ENCODE measurements at places on chromosomes 6 and 20.
A peak's percentile ranks its signal among the peaks of the same experiment; 100 is the strongest.

DNA sequence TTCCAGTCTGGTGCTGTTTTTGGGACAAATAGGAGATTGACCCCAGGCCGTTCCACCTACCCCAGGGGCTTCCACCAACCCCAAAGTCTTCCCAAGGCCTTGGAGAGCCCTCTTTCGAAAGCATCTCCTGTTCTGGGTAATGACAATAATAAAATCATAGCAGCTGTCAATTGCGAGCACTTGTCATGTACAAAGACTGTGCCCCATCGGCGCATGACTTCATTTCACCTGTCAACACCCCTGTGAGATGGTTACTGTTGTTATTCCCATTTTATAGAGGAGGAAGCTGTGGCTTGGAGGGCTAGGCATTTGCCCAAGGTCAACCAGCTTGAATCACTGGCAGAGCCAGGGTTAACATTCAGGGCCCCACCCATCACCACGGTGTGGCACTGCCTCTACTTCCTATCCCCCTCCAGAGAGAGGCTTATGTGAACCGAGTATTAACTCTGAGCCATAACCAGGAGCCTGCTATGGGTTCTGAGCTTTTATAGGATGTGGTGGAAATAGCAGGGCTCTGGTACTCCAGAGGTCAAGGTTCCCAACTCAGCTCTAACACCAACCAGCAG lies 51.2 kb downstream of the HNF4A start:
- DNase-seq: no peak

GRCh38 chr6:109055771-109056235 lies 38.8 kb downstream of the SESN1 start:
- no peak for DNase-seq

DNA sequence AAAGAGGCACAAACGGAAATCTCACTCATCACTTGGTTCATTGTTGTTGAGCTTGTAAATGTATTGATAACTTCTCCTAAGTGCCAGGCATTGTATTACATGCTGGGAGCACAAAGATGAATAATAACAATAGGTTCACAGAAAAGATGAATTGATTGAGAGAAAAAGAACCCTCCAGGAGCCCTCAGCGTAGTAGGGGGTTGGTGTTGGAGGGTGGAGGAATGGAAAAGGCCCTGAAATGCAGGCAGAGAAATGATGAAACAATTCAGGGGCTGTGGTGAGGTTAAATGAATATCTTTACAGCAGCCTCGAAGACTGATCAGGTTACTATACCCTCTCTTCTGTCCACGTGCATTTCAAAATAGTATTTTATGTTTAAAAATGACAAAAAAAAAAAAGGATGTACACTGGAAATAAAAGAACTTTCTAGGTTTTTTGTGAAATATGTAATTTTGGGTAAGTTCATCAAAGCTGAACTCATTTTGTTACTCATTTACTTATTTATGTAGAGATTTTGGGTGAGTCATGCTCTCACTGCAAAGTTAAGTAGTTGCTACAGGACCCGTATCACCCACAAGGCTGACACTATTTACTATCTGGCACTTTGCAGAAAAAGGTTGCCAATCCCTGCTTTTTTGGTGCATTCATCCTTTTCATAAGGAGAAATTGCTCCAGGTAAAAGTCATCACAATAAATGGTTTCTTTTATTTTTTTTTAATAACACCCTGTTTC lies 277.3 kb downstream of the ZNF217 start:
- DNase-seq: no peak

GRCh38 chr20:6765469-6766058 lies 1.9 kb upstream of the BMP2 start:
- DNase-seq: peak; percentile 73

- no peak for DNase-seq
These were observed 213.4 kb downstream of the BMP7 start for GRCh38 chr20:57053067-57053466.

DNA sequence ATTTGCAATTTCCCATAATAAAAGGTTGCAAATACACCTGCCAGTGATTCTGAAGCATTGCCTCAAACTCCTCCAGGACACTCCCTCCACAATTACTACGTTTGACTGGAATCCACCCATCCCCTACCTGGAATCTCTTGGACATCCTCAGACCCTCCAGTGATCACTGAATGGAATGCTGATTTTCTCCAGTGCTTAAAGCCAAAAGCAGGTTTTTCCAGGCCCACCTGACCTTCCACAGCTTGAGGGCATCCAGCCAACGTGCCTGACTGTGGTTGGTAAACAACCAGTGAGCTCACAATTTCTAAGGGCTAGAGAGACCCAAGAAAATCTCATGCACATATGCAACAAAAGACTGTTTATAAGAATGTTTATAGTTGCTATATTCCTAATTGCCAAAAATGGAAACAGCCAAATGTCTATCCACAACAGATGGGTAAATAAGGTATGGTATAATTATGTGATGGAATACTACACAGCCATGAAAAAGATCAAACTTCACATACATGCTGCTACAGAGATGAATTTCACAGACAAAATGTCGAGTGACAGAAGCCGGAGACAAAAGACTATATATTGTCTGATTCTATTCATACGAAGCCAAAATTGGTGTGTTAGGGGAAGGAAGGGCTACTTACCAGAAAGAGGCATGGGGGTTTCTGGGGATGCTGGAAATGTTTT lies 147.1 kb upstream of the RREB1 start:
- no peak for DNase-seq

DNA sequence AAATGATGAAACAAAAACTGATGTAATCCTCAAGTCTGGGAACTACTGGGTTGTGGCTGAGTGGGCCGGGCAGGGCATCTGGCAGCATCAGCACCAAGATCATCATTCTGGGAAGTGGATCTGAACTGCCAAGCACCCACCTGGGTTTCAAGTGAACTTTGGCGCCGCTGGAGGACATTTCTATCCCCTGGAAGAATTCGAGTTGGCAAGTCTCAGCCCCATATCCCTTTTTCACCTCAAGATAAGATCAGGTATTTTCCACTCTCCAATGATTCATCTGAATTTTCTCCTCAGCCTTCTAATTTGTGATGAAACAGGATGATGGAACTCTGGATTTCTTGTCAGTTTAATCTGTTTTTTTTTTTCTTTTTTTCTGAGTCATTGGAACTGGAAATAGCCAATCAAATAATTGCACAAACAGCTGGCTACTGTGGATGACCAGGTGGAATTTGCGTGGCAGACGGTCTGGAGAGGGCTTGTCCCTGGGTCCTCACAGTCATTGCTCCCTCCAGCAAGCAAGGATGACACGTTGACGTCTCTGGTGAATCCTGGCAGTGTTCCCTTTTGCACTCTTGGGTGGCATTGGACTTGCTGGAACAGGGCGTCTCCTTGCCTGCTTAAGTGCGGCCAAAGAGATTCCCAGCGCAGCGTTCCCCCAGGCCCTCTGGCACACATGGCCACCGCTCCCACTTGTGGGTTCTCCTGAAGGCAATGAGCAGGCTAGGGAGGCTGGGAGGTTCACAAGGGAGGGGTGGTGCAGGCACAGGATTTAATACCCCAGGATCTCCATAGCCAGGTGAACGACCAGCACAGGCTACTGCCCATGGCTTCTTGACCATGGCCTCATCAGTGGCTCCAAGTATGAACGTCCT lies 80.4 kb downstream of the DHX35 start:
- no peak for DNase-seq

DNA sequence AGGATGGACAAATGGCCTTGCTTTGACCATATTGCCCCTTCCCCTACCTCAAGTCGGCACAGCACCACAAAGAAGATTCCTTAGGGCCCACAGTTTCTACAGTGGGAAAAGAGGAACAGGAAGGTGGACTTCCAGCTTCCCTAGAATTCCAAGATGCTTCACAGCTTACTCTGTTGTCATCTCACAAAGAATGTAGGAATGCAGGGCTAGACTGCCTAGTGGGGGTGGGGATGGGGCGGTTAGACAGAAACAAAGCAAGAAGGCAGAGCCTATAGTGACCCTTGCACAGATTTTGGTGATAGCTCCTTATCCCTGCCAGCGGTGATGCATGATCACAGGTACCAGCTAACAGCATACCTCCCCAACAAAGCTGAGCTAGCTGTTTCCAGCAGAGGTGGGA lies 607.6 kb upstream of the MAN1A1 start:
- DNase-seq: no peak

- peak; percentile 86 for DNase-seq
These were observed 1.8 kb downstream of the GTPBP2 start for GRCh38 chr6:43627008-43627825.

- DNase-seq: no peak
These were observed 440.4 kb upstream of the ARID1B start for GRCh38 chr6:156336733-156337132.
